ENCODE measurements at places on chromosomes 7 and 10.

DNA sequence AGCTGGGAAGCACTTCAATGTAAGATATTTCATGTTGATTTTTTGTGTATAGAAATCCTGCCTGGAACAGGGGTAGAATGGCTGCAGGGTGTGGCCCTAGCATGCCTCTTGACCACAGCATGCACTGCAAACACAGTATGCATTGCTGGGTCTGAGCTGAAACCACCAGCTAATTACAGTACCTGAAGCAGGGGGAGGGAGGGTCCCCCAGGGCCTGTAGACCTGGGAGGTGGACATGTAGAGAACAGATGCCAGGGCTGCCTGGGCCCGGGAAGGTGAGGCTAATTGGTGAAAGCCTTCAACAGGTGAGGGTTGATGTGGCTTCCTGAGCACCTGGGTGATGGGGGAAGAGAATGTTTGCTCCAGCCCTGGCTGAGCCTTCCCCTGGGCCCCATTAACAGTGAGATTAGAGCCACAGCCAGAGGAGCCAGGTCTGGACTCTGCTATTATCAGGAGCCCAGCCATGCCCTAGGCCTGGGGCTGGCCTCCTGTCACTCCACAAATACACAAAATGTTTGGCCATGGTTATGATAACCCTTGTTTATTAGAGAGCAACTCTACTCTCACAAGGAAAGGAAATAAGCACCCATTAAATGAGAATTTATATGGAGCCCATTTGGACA lies 83.3 kb downstream of the PLXNA4 start:
- DNase-seq, result peak; percentile 18

DNA sequence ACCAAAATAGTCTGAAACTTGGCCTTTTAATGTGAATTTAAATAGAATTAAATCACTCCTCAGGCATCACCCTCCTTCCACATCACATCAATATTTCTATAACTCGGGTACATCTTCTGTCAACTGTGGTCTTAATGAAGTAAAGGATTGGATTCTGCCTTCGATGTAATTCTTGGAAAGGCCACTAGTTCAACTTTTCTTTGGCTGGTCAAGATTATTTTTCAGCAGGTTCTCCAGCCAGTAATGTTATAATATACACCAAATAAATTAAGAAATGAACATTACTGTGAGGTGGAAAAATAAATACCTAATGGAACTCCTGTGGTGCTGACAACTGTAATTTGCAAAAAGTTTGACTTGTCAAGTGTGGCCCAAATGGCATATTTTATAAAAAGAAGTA lies 9.7 kb upstream of the SLC16A9 start:
- no peak for DNase-seq

DNA sequence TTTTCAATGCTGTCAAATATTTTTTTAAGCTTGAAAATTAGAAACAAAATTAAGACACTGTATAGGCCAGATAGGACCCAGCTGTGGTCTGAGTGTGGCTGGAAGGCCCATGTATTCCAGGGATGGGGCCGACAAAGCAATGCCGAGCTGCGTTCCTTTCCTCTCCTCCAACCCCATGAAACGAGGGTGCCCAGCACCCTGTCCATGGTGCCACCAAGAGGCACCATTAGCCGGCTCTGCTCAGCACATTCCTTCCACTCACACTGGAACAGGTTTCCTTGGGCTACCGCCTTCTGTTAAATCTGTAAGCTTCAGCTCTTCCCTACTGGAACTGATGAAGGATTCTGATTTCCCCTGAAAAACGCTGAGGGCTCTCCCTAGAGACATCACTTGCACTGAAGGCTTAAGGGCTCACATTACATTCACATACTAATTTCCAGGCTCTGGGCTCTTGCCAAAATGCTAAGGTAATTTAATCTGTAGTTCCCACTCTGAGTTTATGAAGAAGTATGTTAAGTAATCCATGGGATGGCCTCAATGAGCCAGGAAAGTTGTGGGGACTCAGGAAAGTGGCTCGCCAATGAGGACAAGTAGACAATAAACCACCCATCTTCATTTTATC lies 73.7 kb upstream of the CAMK2B start:
- DNase-seq, result no peak

- no peak for DNase-seq
These were observed 172.4 kb downstream of the LRRC4 start for GRCh38 chr7:127858915-127859189.

- no peak for DNase-seq
These were observed 57.0 kb downstream of the SHTN1 start for GRCh38 chr10:116947841-116948529.

- no peak for DNase-seq
These were observed 104.6 kb downstream of the ABLIM1 start for GRCh38 chr10:114553436-114553835.

GRCh38 chr7:112377593-112377992 lies 72.7 kb upstream of the IFRD1 start:
- DNase-seq, result no peak

DNA sequence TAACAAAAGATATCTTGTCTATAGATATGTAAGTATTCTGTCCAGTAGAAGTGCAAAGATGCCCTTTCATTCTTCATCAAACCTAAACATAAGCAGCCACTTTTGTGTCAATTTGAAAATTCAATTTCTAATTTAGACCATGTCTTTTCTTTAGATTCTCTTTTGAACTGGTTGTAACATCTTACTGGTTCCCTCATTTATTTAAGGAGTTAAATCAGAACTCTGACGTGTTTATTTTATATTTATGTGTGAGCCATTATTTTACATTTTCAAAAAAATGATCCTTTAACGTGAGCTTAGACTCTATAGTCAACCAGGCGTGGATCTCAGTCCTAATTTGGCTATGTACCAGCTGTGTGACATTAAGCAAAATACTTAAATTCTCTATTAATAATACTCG lies 74.0 kb upstream of the PHYHIPL start:
- no peak for DNase-seq

- no peak for DNase-seq
These were observed 58.3 kb downstream of the MMRN2 start for GRCh38 chr10:86899132-86899531.

DNA sequence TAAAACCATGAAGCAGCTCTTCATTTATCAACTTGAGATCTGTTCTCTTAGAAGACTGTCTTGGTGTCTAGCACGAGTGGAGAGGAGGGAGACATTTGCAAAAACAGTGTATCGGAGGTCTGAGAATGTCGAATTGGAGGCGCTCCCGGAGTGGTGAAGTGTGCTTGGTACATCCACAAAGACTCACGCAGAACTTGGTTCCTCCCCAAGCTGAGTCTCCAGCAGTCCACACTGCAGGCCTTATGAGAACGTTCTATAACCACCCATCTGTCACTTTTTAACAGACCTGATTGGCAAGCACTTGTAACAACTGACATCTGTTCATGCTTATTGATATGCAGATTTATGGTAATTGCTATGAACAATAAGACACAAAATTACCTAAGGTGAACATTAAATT lies 261.6 kb downstream of the CELF2 start:
- no peak for DNase-seq

GRCh38 chr10:47025253-47025539 lies 114.0 kb downstream of the PTPN20 start:
- no peak for DNase-seq

GRCh38 chr10:77361426-77361825 lies 276.2 kb downstream of the KCNMA1 start:
- no peak for DNase-seq

DNA sequence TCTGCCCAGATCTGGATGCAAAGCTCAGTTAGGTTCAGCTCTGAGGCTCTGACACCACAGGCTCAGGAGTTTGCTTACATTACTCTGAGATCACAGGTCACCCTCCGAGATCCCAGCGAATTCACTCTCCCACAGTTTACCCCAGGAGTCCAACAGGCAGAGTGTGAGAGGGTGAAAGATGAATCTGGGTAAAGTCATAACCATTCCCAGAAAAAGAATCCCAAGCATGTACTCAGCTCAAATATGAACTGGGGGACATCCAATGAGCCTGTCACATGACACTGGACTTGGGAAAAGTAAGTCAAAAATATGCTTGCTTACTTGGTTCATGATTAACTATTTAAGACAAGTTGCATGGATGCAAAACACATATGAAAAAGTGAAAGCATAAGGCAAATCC lies 110.3 kb upstream of the ARID5B start:
- no peak for DNase-seq

GRCh38 chr10:75588031-75588430 lies 156.6 kb downstream of the LRMDA start:
- DNase-seq, result no peak

GRCh38 chr7:128203710-128204214 lies 37.3 kb upstream of the LEP start:
- no peak for DNase-seq
